Left ventricle myocardium superior (tissue), 1 donor: ENCODE measurements at places on chromosomes 12 and 14.

- no peak for DNase-seq
These were observed 216.2 kb upstream of the KRR1 start for GRCh38 chr12:75727577-75727976.

GRCh38 chr12:12718853-12719252, 1.7 kb downstream of the CDKN1B start:
- no peak for DNase-seq

DNA sequence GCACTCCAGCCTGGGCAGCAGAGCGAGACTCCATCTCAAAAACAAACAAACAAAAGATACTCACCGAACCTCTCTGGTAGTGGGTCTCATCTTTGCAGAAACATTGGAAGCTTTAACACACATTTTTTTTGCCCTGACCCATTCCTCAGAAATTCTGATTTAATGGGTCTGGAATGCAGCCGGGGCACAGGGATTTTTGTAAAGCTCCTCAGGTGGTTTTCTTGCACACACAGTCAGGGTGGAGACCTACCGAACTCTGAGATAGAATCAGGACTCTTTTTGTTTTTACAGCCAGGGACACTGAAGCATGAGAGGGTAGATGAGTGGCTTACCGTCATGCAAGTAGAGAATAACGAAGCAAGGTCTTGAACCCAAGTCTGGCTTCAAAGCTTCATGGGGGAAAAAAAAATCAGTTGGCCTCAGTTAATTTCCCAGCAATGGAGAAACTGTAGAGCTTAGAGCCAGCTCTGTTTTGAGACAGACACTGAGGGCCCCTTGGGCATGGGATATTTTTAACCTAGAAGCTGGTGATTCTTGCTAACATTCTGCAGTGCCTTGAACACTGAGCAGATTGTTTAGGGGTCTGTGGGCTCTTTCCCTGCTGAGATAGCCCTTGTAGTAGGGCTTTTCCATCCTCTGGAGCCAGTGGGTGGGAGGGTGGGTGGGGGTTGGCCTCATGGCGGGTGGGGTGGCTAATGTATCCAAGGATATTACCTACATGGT, 4.8 kb downstream of the RNU4-2 start:
- no peak for DNase-seq

GRCh38 chr14:95903616-95904107, 27.0 kb downstream of the TUNAR start:
- no peak for DNase-seq

- no peak for DNase-seq
These were observed 37.9 kb downstream of the SOX5 start for GRCh38 chr12:23911574-23911973.

DNA sequence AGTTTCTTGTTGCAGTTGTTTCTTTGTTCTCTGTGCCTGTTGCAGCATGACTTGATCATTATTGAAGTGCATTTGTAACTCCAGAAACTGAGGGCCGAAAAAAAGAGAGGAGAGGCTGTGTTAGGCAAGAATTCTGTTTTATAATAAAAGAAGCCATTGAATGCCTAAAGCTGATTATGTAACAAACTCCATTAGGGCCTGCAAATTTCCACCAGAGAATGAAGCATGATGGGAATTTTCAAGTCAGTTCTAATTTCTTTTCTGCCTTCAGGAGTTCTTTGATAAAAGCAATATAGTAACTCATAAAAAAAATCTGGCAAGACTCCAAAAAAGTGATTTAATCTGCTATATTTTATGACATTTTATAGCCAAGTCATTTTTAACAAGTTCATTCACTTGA, 156.7 kb upstream of the RASSF8 start:
- DNase-seq: no peak

GRCh38 chr14:84152452-84152851, 1377.5 kb upstream of the FLRT2 start:
- DNase-seq: no peak
